ENCODE measurements at places on chromosomes 16 and 17. TPM values are rescaled to one million over a fixed set of nuclear protein-coding genes. Genes with fewer than 3 reads are reported as not detected.

DNA sequence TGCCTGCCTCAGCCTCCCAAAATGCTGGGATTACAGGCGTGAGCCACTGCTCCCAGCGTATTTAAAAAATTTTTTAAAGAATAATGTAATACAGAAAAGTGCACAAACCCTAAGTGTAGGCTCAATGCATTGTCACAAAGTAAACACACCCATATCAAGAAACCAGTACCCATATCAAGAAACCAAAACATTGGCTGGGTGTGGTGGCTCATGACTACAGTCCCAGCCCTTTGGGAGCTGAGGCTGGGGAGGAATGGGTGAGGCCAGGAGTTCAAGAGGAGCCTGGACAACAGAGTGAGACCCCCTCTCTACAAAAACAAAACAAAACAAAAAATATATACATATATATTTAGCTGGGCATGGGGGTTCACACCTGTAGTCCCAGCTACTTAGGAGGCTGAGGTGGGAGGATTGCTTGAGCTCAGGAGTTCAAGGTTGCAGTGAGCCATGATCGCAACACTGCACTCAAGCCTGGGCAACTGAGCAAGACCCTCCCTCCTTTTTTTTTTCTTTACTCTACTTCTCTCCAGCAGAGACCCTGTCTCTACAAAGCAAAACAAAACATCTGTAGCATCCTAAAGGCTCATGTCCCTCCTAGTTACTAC is 9.3 kb upstream of the PRR14 start:
- DNase-seq = no peak

- DNase-seq = no peak
These were observed 27.0 kb upstream of the NF1 start for GRCh38 chr17:31067691-31068184.

The CMTM3 gene
- polyA plus RNA-seq = 55.3 TPM

- DNase-seq = no peak
These were observed 84.6 kb downstream of the PARN start for GRCh38 chr16:14545346-14545884.

- DNase-seq = no peak
These were observed 58.2 kb downstream of the PLCG2 start for GRCh38 chr16:81837312-81837751.

Measured in hindlimb muscle (tissue), 1 donor.